ENCODE measurements at places on chromosomes 3 and 15.
A peak's percentile ranks its signal among the peaks of the same experiment; 100 is the strongest.

- H3K4me3 ChIP-seq, result no peak overlapping the region
- no peak for DNase-seq
- H3K27me3 ChIP-seq, result no peaks in the 10 kb centered on the region
- no peaks in the 10 kb centered on the region for H3K36me3 ChIP-seq
- H3K27ac ChIP-seq, result no peak overlapping the region
- no peaks in the 10 kb centered on the region for H3K4me1 ChIP-seq
Measured at GRCh38 chr3:108863799-108864135, 41.2 kb downstream of the TRAT1 start.

- DNase-seq, result no peak
- H3K4me1 ChIP-seq, result no peaks in the 10 kb centered on the region
- peaks cover 34% of the 10 kb centered on the region for H3K27me3 ChIP-seq
Measured at GRCh38 chr15:80301472-80301871, 49.5 kb upstream of the CTXND1 start.

- no peaks in the 10 kb centered on the region for H3K36me3 ChIP-seq
- H3K27me3 ChIP-seq, result peaks cover 4% of the 10 kb centered on the region
- peak overlapping the region; percentile 85 for H3K4me3 ChIP-seq
- no peak for DNase-seq
- peaks cover 27% of the 10 kb centered on the region for H3K4me1 ChIP-seq
Measured at GRCh38 chr15:41557673-41558399, 1.2 kb upstream of the TYRO3 start.

DNA sequence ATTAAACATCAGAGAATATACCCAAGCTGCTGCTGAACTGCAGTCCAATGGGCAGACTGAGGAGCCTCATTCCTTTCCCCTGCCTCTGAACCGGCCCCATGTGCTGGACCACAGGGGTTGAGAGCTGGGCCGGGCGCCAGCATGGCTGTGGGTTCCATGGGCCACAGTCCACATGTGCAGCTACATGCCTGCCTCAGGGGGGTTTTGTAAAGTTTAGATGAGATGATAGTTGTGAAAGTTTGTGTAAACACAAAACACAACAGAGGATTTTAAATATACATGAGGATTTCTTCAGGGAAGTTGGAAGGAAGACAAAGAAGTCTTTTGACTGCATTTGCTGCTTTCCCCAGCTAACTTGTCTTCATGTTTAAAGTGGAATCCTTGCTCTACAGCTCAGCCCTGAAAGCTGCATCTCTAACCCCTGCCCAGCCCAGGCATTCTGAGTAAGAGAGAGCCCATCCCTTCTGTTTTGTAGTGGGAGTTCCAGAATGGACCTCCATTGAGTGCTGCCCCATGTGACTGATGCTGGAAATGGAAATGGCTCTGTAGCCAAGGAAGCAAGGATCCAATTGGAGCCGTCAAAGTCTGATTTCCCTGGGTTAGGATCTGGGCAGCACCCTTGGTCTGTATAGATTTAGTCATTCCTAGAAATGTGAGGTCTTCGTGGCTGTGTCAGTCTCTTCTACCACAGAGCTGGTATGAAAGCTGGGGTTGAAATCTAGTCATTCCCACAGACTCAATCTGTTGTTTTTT is 17.5 kb downstream of the SLC12A8 start:
- no peaks in the 10 kb centered on the region for H3K27me3 ChIP-seq
- peak; percentile 84 for DNase-seq
- H3K27ac ChIP-seq, result no peak overlapping the region
- no peaks in the 10 kb centered on the region for H3K36me3 ChIP-seq

DNA sequence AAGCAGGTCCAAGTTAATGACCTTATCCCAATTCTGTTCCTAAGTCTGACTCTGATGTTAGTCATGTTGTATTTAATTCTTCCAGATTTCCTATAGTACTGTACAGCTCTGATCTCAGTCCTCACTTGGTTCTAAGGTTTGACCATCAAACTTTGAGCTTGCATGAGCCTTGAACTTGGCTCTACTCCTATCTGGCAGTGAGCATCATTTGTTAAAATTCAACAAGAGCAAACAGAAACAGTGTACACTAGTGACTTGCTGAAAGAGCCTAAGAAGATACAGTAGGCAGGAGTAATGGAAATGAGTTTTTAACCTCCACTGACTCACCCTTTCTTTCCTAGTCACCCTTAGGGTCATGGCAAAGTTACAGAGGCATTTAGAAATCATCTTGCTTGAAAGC is 451.1 kb upstream of the TPRG1 start:
- no peak for DNase-seq
- H3K27me3 ChIP-seq, result no peaks in the 10 kb centered on the region
- no peak overlapping the region for H3K4me3 ChIP-seq
- H3K36me3 ChIP-seq, result no peaks in the 10 kb centered on the region
- no peak overlapping the region for H3K27ac ChIP-seq

- H3K4me1 ChIP-seq, result peaks cover 50% of the 10 kb centered on the region
- no peaks in the 10 kb centered on the region for H3K36me3 ChIP-seq
- no peak overlapping the region for H3K4me3 ChIP-seq
- H3K27ac ChIP-seq, result no peak overlapping the region
Measured at GRCh38 chr3:54957711-54958110, 29.9 kb upstream of the LRTM1 start.

GRCh38 chr3:21879184-21879886 is 128.3 kb upstream of the ZNF385D start:
- H3K36me3 ChIP-seq, result no peaks in the 10 kb centered on the region
- DNase-seq, result no peak
- H3K4me1 ChIP-seq, result no peaks in the 10 kb centered on the region
- no peak overlapping the region for H3K27ac ChIP-seq
- no peaks in the 10 kb centered on the region for H3K27me3 ChIP-seq

GRCh38 chr15:57544848-57545480 is 46.7 kb upstream of the MYZAP start:
- peaks cover 8% of the 10 kb centered on the region for H3K27me3 ChIP-seq
- no peak overlapping the region for H3K27ac ChIP-seq
- no peak overlapping the region for H3K4me3 ChIP-seq

DNA sequence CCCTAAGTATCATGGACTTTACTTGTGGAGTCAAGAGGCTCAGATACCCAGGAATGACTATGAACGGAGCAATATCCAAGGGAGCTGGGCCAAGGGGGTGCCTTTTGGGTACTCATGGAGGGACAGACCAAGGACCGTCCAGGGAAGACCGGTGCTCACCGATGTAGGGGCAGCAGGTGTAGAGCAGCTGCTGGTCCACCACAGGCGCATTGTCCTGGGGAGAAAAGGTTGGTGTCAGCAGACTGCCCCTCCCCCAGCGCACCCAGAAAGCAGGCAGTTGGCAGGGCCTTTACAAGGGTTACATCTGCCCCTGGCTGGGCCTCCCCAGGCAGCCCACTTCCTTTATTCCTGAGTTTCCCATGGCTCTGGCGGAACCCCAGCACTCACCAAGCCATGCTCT is 7.5 kb downstream of the CDAN1 start:
- no peaks in the 10 kb centered on the region for H3K4me1 ChIP-seq
- no peaks in the 10 kb centered on the region for H3K27me3 ChIP-seq
- no peak overlapping the region for H3K4me3 ChIP-seq
- peak; percentile 83 for DNase-seq

- peaks cover 34% of the 10 kb centered on the region for H3K36me3 ChIP-seq
- H3K4me1 ChIP-seq, result peaks cover 17% of the 10 kb centered on the region
- no peak for DNase-seq
- no peak overlapping the region for H3K27ac ChIP-seq
- H3K4me3 ChIP-seq, result no peak overlapping the region
- no peaks in the 10 kb centered on the region for H3K27me3 ChIP-seq
Measured at GRCh38 chr15:28190391-28191174, 91.5 kb upstream of the OCA2 start.

- DNase-seq, result no peak
- peak overlapping the region; percentile 58 for H3K27ac ChIP-seq
- H3K27me3 ChIP-seq, result no peaks in the 10 kb centered on the region
- H3K4me3 ChIP-seq, result no peak overlapping the region
Measured at GRCh38 chr3:107988460-107989175, 102.2 kb downstream of the CD47 start.

DNA sequence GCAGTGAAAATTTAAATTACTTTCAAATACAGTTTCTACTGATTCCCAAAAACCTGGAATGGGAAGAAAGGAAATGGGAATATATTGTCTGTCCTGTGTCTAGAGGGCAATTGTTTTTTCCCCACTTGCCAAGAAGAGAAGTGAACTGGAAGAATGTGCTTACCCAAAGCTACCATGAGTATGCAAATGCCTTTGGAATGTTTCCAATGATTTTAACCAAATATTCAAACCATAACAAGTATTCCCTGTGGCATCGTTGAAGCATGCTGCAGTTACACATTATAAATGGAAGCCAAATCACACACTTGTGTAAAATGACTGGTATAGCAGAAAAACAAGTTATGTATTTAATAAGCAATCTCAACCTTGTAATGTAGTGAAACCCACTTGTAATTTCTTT is 368.2 kb downstream of the GBE1 start:
- no peak for DNase-seq
- no peaks in the 10 kb centered on the region for H3K27me3 ChIP-seq
- H3K27ac ChIP-seq, result no peak overlapping the region
- H3K4me1 ChIP-seq, result peaks cover 6% of the 10 kb centered on the region

- H3K27ac ChIP-seq, result no peak overlapping the region
- peaks cover 33% of the 10 kb centered on the region for H3K36me3 ChIP-seq
- peaks cover 28% of the 10 kb centered on the region for H3K4me1 ChIP-seq
- no peak for DNase-seq
- H3K27me3 ChIP-seq, result no peaks in the 10 kb centered on the region
Measured at GRCh38 chr3:37071921-37072320, 78.6 kb downstream of the MLH1 start.

GRCh38 chr15:63599401-63600000 is 2.3 kb downstream of the FBXL22 start:
- no peaks in the 10 kb centered on the region for H3K27me3 ChIP-seq
- peaks cover 4% of the 10 kb centered on the region for H3K36me3 ChIP-seq
- H3K27ac ChIP-seq, result peak overlapping the region; percentile 72
- DNase-seq, result no peak

- H3K4me3 ChIP-seq, result no peak overlapping the region
- peak overlapping the region; percentile 72 for H3K27ac ChIP-seq
- H3K4me1 ChIP-seq, result peaks cover 44% of the 10 kb centered on the region
Measured at GRCh38 chr3:30342318-30343060, 263.9 kb upstream of the TGFBR2 start.

DNA sequence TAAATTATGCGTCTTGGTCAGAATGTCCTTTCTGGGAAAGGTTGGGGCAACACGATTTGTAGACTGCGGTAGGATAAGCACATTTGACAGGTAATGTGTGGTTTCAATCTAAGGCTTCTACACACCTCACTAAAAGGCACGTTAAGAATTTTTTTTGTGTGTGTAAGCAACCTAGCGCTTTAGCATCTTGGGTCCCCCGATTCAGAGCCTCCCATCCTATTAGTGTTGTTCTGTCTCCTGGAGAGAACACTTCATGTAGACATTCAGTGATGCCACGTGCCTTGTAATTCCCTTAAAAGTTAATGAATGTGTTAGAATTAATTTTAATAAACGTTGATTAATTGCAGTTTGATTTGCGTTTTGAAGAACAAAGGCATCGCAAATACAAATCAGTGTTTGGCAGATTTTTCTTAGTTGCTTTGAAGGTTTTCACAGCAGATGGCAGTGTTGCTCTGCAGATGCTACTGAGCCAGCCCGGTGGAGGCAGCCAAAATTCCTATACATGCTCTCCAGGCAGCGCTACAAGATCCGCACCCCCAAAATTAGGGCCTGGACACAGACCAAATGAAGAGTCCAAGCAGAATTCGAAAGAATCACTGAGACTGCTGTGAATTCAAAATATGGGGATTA is 63.5 kb downstream of the OTOL1 start:
- H3K27ac ChIP-seq, result no peak overlapping the region
- H3K36me3 ChIP-seq, result no peaks in the 10 kb centered on the region
- H3K27me3 ChIP-seq, result no peaks in the 10 kb centered on the region
- DNase-seq, result no peak
- H3K4me1 ChIP-seq, result peaks cover 10% of the 10 kb centered on the region
- no peak overlapping the region for H3K4me3 ChIP-seq

- DNase-seq, result no peak
- H3K27ac ChIP-seq, result no peak overlapping the region
- peaks cover 6% of the 10 kb centered on the region for H3K27me3 ChIP-seq
- peaks cover 15% of the 10 kb centered on the region for H3K4me1 ChIP-seq
Measured at GRCh38 chr3:44019736-44020135, 221.9 kb upstream of the TOPAZ1 start.

GRCh38 chr3:53164911-53165310 is 3.9 kb downstream of the PRKCD start:
- H3K4me1 ChIP-seq, result peaks cover 60% of the 10 kb centered on the region
- H3K4me3 ChIP-seq, result no peak overlapping the region
- no peaks in the 10 kb centered on the region for H3K27me3 ChIP-seq
- H3K36me3 ChIP-seq, result no peaks in the 10 kb centered on the region

DNA sequence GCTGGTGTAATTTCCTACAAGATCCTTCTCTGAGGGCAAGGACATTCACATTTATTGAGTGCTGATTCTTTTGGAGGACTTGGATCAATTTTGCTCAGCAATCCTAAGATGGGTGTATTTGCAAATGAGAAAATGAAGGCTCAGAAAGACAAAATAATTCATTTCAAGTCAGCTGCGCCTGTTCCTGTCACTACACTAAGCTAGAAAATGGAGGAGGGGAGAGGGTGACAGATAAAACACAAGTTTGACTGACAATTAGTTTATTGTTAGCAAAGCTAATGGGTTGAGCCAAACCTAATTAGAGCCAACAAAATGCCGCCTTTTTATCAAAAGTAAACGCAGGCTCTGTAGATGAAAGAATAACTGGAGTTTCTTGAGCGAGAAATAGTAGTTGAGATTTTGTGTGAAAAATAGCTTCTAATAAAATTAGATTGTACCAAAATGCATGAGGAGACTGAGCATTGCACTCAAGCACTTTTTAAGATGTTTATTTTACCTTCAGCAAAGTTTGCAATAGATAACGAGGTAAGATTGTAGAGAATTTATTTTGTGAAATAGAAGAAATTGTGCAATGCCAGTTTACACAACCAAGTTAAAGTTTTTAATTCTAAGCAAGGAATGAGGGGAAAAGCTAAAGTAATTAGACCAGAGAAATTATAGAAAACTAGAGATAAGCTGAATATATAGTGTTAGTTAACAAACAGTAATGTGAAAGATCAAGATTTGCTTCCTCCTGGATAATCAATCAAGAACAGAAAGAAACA is 39.6 kb upstream of the SECISBP2L start:
- H3K27me3 ChIP-seq, result no peaks in the 10 kb centered on the region
- H3K4me1 ChIP-seq, result peaks cover 8% of the 10 kb centered on the region
- no peak for DNase-seq

DNA sequence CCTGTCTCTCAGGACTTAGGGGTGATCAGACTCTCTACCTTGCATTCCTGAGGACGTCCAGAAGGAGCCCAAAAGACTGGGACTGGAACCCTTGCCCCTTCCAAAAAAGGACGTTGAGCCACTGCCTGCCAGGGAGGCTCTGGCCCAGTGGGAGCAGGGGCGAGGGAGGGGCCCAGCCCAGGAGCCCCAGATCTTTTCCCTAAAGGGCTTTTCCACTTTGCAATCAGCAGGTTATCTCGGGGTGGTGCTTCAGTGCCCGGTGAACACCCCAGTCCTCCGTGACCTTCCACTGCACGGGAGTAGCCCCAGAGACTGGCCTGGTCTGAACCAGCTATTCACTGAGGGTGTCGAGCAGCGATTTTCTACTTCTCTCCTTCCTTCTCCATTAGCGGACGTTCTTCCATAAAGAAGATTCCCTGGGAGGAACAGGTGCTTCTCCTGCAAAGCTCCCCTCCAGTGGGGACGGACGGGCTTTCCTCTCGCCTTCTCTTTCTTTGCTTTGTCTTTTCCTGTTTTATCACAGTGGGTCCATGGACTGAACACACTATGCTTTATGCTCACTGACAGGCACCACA is 113.7 kb downstream of the CHSY1 start:
- H3K36me3 ChIP-seq, result no peaks in the 10 kb centered on the region
- H3K27me3 ChIP-seq, result no peaks in the 10 kb centered on the region
- H3K4me1 ChIP-seq, result peaks cover 25% of the 10 kb centered on the region
- H3K4me3 ChIP-seq, result no peak overlapping the region
- H3K27ac ChIP-seq, result peak overlapping the region; percentile 88
- DNase-seq, result no peak

Data from osteocyte (in vitro differentiated cells).